T47D (cell line): ENCODE measurements at places on chromosomes 16 and 17.

DNA sequence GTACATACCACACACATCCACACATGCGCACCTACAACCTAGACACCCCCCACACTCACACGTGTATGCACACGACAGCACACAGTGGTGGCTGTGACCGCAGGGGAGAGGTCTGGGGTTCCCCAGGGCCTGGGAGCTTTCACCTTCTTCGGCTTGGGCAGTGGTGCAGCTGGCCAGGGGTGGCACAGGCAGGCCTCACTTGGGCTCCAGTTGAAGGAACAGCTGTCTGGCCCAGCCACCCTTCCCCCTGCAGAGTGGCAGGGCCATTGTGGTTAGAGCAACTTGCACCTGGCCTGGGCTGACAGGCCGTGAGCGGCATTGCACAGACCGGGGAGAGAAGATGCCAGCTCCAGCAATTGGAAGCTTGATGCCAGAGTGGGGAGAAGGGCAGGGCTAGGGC lies 114.5 kb upstream of the GSE1 start:
- DNase-seq = no peak

GRCh38 chr16:12199524-12199923 lies 223.0 kb downstream of the SNX29 start:
- DNase-seq = peak; percentile 58

DNA sequence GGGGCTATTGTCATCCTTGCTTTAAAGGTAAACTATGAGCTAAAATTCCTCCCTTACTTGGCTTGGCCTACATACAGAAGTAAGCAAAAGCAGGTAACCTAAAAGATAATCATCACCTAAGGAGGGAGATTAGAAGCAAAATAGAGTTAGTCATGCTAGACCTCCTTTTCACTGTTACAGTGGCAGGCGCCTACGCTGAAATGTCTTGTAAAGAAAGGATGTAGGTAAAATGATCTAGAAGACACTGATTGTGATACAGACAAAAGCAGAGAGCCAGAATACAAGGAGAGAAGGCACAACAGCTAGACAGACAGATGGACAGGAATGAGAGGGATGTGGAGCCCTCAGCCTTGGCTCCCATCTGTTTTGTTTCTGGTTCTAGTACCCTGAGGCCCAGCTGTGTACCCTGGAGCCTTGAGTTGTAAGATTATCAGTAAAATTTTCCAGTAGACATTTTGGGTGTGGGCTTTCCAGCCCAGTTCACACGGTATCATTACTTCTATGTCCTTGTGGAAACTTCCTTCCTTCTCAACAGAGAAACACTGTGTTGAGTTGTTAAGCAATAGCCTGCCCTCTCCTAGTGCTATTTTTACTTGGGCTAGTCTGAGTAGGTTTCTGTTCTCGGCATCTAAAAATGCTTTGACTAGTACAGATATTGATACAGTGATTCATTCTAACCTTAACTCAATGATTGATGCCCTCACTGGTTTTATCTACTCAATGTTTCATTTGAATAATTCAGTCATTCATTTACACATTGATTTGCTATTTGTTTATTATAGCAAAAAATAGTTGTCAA lies 7.7 kb upstream of the C16orf78 start:
- no peak for DNase-seq

DNA sequence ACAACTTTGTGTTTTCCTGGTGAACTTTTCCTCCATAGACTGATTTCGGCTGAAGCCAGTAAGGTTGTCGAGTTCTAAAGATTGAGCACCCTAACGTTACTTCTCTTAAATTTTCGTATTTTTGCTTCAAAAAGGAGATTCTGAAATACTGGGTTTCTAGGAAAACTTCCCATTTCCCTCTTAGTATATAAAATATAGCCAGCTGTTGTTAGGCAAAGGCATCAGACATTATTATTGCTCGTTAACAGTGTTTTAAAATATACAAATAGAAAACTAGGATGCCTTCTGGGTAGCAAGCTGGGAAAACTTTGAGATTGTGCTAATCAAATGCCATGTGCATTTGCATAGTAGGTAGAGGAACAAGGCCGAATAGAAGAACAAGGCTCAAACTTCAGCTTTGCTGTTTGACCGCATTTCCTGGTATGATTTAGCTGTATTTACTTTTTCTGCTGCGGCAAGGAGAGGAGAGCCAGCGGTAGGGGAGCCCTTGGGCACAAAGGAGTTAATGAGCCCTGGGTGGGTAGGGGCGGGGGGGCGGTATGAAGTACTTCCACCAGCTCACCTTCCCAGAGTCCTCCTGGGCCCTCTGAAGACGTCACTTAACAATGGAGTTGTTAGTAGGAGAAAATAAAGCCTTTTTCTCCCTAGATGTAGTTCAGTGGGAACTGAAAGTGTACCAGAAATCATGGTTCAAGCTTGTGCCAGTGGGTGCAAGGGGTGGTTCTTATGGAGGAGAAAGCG lies 151.9 kb downstream of the MSI2 start:
- peak; percentile 84 for DNase-seq

DNA sequence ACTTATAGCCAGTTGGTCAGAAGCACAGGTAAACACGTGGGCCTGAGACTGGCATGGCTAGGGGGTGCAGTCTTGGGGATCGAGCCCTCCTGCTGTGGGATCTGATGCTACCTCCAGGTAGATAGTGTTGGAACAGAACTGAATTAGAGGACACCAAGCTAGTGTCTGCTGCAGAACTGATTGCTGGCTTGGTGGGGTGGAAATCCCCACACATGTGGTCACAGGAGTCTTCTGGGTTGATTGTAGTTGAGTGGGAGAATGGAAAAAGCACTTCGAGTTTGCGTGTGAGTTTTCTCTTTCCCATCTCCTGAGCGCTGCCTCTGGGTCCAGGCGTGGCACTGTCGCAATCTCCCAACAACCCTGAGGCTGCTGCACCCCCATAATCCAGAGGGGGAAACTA lies 8.0 kb upstream of the SPATA32 start:
- DNase-seq = no peak

GRCh38 chr16:58176608-58177352 lies 21.1 kb downstream of the CSNK2A2 start:
- DNase-seq = no peak
